Choroid plexus epithelial cell (primary cell): ENCODE measurements at places on chromosomes 5 and 9.

DNA sequence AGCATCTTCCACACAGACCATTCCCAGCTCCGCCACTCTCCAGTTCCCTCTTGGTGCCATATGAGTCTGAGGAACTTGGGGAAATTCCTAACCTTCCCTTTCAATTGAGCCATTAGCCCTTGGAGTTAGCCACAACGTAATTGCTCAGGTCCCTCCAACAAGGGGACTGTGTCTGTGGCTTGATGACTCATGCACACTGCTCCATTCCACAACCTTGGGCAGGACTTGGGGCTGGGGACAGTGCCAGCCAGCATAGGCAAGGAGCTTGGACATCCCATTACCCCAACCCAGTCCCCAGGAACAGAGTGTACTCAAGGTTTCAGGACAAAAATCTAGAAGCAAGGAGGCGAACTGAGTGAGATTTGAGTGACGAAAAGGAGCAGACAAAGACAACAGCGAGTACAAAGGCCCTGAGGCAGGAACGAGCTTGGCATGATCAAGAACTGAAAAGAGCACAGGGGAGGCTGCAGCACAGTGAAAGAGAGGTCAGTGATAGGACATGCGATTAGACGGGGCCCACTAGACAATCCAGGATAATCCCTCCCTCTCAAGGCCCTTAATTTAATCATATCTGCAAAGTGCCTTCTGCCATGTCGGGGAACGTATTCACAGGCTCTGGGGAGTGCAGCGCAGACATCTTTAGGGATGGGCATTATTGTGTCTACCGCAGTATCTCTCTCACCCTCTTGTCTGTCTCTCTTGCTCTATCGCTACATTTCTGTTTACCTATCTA lies 16.0 kb upstream of the JADE2 start:
- DNase-seq, result no peak

DNA sequence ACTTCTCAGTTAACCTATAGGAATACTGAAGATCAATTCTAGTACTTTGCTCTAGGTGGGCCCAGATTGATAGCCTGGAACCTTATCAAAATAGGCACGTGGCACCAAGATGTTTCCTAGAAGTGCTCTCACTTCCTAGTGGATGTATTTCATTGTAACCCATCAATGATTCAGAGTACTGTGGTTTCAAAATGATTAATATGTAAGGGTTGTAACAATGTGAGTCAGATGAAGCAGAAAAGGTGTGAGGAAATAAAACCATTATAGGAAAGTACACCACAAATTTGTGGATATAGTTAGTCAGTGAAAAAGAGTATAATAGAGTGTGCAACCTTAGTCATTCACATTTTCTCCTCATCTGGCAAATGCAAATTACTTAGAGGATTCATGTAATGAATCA lies 177.3 kb upstream of the FST start:
- DNase-seq, result peak; percentile 42

DNA sequence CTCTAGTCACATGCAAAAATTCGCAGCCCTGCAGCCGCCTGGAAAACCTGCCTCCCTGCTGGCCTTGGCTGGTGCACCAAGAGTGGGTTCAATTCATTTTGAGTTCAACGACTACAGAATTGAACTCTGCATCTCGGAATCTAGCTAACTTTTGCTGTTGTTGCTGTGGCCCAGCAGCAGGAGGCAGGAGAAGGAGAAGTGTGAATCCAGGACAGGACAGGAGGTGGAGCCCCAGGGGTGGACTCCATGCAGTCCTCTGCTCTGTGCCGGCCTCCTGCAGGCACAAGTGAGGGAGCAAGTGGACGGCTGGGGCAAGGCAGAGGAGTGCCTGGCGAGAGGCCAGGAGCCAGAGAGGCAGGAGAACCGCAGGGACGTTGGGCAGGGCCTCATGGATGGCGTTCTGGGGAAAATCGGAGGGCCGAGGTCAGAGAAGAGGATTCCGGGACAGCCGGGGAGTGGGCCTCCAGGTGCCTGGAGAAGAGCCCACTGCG lies 214.2 kb downstream of the FANCC start:
- DNase-seq, result no peak

DNA sequence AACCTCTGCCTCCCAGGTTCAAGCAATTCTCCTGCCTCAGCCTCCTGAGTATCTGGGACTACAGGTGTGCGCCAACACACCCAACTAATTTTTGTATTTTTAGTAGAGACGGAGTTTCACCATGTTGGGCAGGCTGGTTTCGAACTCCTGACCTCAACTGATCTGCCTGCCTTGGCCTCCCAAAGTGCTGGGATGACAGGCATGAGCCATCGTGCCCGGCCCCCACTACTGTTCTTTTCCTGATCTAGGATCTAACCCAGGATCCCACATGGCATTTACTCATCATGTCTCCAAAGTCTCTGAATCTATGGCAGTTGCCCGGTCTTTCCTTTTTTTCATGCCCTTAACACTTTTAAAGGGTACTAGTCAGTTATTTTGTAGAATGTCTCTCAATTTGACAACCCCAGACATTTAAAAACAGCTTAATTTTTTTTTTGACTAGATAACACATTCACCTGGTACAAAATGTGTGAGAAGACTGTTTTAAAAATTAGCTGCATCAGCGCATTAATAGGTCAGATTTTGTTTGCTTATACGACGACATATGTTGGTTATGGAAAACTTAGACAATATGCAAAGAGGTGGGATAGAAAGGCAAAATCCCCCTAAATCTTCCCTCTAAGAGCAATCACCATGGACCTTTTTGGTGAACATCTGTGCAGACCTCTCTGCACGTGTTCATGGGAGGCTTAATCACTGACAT lies 46.5 kb downstream of the STOM start:
- DNase-seq, result no peak

DNA sequence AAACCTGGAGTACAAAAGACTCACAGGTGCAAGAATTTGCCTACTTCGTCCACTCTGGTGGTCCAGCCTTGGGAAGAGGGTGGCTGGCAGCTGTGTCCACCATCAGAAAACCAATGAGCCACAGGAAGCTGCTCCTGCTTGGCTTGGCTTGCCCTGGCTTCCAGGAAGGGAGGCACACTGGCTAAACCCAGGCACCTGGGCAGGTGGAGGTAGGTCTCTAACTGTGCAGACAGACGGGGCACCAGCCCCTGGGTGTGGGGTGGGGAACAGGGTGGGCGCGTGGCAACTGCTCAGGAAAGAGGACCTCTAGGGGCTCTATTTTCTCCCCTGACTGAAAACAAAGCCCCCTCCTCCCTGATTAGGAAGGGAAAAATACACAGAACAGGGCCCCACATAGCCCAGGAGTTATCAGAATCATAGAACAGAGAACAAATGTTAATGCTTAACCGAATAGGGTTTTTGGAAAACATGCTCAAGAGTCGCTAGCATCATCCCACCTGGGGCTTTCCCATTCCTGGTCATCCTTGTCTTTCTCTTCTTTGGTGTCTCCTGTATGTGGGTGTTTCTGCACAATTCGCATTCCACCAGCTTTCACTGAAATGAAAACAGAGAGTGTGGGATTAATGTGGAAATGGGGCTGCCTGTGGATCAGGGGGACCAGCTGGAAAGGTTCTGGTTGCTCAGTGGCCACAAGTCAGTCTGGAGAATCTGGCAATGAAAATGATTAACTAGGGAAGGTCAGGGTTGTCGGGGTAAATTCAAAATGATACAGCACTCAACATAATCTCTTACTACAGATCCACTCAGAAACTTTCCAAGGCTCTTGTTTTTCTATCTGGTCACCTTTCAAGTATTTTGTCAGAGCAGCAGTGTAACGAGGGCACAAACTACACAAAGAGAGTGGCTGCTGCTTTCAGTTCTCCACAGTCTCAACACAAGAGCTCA lies 13.1 kb downstream of the DAP start:
- no peak for DNase-seq

- DNase-seq, result no peak
Measured at GRCh38 chr9:107131108-107131799, 151.8 kb upstream of the RAD23B start.
